Activated CD4-positive, alpha-beta T cell treated with anti-CD3 and anti-CD28 coated beads, Interleukin-2, amount 50 U/mL, for 48 hours (primary cell): ENCODE measurements at places on chromosomes 3 and 15.

DNA sequence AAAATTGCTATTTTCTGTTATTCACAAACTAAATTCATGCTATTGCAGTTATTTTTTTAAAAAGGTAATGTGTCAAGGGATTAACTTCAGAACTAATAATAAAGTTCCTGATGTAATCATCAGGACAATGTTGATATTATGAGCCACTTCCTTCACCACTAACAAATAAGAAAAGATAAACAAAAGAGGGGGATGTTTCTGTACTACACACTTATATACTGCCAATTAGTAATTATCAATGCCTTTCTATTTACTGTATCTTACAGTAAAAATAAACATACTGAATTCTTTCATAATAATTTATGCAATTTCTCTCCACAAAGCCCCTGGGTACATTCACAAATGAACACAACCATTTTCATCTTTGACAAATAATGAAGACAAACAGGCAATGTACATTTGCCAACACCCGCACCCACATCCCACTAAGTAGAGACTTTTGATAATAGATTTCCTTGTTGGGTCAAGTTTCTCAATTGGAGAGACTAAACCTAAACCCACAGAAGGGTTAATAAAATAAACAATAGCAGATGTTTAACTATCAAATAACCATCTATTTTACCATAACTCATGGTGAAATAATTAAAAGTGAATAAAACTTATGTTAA, 3.7 kb downstream of the CBLB start:
- no peak for DNase-seq

- DNase-seq: no peak
Measured at GRCh38 chr3:48595526-48596121, 495 bp upstream of the COL7A1 start.

DNA sequence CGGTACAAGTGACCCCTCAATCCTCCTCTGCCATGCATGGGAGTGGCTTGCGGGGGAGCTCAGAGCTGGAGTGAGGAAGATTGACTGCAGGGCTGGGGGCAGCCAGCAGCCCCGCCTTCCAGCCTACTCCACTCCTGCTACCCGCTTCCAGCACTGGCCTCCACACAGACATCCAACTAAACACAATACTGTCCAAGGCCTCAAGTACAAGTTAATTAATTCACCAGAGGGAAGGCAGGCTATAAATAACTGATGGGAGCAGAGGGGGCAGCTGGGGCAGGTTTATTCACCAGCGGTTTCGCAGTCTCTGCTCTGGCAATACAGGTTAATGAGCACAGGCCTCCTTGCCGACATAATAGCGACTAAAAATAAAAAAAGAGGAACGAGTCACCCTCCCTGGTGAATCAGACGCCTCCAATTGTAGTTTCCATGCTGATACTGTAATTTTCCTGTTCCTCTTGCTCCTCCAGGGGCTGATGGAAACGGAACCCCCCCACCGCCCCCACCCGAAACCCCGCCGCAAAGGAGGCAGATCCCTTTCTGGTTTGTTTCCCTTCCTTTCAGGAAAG, 166.4 kb upstream of the TLE3 start:
- DNase-seq: no peak

DNA sequence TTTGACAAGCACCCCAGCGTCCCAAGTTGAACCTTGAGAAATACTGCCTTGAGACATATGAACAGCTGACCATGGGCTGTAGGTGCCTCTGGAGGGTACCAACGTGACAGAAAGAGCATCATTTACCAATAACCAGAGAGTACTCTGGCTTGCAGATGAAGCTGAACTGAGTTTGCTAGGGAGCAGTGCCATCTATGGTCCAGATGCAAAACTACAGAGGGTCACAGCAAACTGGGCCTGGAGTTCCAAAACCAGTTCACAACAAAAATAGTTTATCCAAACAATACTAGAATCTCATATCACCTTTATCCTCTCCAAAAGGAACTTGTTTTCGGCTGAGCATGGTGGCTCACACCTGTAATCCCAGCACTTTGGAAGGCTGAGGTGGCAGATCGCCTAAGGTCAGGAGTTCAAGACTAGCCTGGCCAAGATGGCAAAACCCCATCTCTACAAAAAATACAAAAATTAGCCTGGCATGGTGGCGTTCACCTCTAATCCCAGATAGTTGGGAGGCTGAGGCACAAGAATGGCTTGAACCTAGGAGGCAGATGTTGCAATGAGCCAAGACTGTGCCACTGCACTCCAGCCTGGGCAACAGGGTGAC, 69.3 kb downstream of the CHAC1 start:
- DNase-seq: peak; percentile 25

GRCh38 chr15:43286074-43286473, 19.3 kb upstream of the TGM5 start:
- no peak for DNase-seq

DNA sequence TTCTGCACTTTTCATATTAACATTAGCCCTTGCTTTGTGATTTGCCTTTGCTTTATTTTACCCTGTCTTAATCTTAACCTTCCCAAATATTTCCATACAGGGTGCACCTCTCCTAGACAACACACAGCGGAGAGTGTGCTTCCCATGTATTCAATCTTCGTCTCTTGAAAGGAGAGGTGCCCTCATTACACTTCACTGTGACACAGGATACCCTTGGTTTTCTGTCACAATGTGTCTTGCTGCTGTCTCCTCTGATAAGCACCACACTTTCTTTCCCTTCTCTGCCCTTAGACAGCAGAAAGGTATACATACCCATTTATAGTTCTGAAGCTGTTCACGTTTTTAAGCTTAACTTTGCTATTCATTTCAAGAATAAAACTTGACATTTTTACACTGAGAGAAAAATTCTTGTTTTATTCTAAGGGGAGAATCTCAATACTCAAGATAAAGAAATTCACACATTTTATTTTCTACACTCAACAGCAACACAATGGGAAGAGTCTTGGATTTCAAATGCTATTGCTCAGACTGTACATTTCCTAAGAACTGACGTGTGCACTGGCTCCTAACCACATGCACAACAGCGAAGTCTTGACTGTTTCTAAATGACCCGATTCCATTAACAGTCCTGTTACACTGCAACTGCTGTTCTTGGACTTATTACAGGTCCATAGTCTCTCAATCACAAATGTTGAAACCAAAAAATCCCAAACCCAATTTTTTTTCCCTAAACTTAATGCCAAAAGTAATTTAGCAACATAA, 21.1 kb downstream of the ZXDC start:
- no peak for DNase-seq

GRCh38 chr3:194572143-194572789, 61.0 kb downstream of the TMEM44 start:
- no peak for DNase-seq

DNA sequence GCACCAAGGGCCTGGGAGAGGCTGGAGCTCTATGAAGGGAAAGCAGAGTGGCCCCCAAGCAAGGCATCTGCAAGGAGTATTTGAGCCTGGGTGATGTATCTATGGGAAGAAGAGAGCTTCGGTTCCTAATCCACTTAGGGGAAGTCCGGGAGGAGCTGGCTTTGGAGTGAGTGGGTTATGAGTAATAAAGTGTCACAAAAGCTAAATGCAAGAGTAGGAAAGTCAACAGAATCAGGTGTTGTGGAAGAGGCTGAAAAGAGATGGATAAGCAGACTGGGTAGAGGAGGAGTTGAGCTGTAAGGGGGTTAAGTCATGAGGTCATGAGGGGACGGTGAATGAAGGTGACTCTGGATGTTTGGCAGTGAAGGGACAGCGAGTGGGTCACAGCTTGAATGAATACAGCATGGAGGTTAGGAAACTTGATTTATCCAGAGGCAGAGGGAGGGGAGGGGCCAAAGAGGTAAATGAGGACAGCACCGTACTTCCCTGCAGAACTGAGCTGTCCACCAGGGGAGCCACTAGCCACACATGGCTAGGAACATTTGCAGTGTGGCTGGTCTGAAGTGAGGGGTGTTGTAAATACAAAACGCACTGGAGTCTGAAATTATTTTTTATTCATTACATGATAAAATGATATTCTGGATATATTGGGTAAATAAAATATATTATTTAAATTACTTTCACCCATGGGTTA, 83.3 kb downstream of the ADCY5 start:
- no peak for DNase-seq

- no peak for DNase-seq
Measured at GRCh38 chr3:43338295-43338694, 52.0 kb downstream of the SNRK start.

DNA sequence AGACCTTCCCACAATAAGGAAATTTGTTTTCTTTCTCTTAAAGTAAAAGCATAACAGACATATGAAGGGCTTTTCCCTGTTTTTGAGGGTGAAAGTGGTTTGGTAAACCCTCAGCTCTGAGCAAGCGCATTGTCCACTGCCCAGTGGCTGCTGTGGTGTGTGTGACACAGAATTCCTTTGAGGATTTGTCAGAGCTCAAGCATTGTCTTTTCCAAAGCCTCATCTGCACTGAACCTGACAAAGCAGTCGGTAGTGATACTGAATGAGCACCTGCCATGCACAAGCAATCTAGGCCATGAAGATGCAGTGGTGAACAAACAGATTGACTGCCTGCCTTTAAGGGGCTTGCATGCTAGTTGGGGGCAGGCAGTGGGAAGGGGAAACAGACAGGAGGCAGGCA, 128.3 kb downstream of the PLCL2 start:
- DNase-seq: no peak

DNA sequence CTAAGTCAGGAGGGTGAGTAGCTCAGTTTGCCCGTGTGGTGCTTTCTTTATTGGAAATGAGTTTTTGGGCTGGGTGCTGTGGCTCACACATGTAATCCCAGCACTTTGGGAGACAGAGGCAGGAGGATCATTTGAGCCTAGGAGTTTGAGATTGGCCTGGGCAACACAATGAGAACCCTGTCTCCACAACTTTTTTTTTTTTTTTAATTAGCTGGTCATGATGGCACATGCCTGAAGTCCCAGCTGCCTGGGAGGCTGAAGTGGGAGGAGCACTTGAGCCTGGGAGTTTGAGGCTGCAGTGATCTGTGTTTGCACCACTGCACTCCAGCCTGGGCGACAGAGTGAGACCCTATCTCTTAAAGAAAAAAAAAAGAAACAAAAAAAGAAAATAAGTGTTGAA, 174.9 kb downstream of the NSMCE3 start:
- no peak for DNase-seq

- DNase-seq: no peak
Measured at GRCh38 chr3:17795711-17796110, 53.3 kb upstream of the TBC1D5 start.

DNA sequence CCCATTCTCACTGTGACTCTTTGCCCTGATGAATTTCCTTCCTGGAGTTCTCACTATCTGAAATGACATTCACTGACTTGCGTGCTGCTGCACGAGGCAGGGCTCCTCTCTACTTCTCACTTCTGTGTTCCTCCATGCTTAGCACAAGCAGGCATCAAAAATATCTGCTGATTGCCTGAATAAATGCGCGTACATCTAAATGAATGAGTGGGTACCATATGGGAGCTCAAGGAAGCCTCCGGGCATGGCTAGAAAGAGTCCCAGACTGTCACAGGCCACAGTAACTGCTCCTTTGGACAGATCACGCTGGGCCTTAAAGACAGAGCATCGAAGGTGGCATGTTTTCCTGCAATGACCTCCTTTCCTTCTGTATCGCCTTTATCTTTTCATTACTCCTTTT, 31.6 kb downstream of the HCN4 start:
- no peak for DNase-seq

DNA sequence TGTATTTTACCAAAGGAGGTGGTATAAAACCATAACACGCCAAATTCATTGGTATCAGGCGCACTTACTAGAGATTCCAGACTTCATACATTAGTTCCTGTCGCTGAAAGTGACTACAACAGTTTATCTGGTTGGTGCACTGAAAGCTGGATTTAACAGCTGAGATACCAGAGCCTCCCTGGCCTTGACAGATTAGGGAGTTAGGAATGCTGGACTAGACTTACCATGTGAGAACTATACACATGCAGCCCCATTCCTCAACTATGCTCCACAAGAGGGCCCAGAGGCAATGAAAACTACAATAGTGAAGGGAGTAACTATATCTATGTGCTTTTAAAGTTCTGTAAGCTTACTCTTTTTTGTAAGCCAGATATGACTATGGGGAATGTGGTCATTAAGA, 174.4 kb downstream of the STAG1 start:
- DNase-seq: no peak

DNA sequence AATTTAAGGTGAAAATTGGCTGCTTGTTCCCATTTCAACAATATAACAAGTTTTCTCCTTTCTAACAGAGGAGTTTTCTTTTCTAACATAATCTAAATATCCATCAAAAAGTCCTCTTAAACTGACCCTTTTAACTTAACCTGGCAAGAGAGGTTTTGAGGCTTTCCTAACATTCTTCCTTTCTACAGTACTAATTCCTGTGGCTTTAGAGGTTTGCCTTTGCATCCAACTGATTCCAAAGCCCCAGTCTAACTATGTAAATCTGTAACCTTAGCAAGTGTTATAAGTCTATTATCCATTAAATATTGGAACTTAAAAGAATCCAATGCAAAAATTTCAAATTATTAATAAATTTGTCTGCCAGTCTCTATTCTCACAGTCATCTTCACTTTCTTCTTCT, 134.1 kb downstream of the ISL2 start:
- no peak for DNase-seq

GRCh38 chr15:50767332-50767861, 1.9 kb upstream of the SPPL2A start:
- no peak for DNase-seq

- DNase-seq: no peak
Measured at GRCh38 chr15:77646104-77646694, 13.5 kb upstream of the LINGO1 start.

- DNase-seq: peak; percentile 59
Measured at GRCh38 chr15:68210821-68211655, 5.9 kb upstream of the CALML4 start.

- DNase-seq: peak; percentile 4
Measured at GRCh38 chr15:46091860-46092450, 457.1 kb downstream of the SQOR start.

DNA sequence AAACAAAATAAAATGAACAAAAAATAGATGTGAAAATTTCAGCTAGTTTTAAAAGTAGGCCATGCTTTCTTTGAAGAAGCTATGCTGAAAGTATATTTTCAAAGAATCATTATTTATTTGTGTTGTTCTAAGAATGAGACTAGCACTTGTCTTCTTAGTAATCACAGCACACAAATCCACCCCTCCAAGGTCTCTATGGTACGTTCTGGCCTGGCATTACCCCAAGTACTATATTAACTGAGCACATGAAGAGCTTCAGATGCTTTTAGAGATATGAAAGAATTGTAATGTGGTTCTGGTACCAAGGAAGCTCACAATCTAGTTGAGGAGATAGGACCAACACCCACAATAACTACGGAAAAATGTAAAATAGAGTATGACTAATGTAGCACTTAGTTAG, 416.5 kb downstream of the PLCL2 start:
- DNase-seq: no peak

- DNase-seq: peak; percentile 36
Measured at GRCh38 chr3:186953011-186953487, 22.7 kb downstream of the ST6GAL1 start.
